ENCODE measurements at places on chromosomes 11 and 22.

DNA sequence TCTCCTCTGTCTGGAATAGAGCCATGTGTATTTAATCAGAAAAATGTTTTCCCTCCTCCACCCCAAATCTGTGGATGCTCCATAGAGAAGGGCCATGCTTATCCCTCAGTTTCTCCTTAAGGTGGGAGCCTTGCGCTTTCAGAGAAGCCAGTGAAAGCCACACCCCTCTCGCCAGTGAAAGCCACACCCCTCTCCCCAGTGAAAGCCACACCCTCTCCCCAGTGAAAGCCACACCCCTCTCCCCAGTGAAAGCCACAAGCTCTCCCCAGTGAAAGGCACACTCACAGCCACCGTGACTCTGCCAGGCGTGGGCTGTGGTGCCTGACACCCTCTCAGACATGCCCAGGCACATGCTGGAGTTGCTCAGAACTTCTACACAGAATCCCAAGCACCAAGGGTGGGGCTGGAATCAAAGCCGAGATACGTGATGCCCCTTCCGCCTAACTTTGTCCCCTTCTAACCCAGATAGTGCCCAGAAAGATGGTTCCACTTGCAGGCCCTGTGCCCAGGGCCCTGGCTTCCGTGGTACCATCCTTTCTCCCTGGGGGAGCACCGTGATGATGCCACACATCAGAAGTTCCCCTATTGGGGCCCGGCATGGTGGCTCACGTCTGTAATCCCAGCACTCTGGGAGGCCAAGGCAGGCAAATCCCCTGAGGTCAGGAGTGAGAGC is 16.5 kb upstream of the PRR5 start:
- peak; percentile 45 for DNase-seq

GRCh38 chr11:102322560-102322959 is 5.3 kb downstream of the BIRC3 start:
- no peak for DNase-seq

- no peak for DNase-seq
Measured at GRCh38 chr22:28703436-28703835, 23.8 kb upstream of the TTC28 start.

- DNase-seq, result peak; percentile 71
Measured at GRCh38 chr11:101862391-101863233, 52.2 kb upstream of the CEP126 start.

- DNase-seq, result peak; percentile 88
Measured at GRCh38 chr22:29380032-29380781, 8.2 kb downstream of the AP1B1 start.

GRCh38 chr11:84825106-84825660 is 802.0 kb downstream of the DLG2 start:
- peak; percentile 34 for DNase-seq

GRCh38 chr11:47616726-47617416 is 22.7 kb upstream of the C1QTNF4 start:
- DNase-seq, result peak; percentile 46

DNA sequence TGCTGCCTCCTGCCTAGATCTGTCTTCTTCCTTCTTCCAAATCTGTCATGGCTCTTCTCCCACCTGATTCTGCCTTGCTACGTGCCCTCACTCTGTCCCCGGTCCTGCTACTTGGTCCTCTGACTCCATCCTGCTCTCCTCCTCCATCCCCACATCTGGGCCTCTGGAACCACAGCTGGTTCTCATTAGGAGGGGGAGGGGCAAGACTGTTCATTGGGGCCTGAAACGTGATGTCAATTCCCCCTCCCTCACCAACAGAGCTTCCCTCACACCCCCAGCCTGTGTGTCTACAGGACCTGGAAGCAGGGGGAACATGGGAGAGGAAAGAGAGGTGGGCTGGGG is 9.1 kb downstream of the DCHS1 start:
- no peak for DNase-seq

- DNase-seq, result no peak
Measured at GRCh38 chr11:27116684-27117083, 76.1 kb downstream of the BBOX1 start.

DNA sequence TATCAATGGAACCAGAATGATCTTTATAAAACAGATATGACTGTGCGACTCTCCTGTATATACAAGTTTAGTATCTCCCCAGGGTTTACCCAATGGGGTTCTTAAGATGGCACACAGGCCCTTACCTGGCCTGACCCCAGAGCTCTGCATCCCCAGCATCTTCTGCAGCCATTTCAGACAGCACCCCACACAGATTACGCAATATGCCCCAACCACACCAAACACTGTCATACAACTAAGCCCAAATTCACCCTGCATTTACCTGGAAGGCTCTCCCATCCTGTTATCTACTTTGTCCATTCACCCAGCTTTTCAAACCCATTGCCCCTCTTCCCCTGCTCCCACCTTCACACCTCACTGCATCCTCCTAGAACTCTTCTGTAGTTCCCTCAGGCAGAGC is 182.5 kb upstream of the API5 start:
- no peak for DNase-seq

DNA sequence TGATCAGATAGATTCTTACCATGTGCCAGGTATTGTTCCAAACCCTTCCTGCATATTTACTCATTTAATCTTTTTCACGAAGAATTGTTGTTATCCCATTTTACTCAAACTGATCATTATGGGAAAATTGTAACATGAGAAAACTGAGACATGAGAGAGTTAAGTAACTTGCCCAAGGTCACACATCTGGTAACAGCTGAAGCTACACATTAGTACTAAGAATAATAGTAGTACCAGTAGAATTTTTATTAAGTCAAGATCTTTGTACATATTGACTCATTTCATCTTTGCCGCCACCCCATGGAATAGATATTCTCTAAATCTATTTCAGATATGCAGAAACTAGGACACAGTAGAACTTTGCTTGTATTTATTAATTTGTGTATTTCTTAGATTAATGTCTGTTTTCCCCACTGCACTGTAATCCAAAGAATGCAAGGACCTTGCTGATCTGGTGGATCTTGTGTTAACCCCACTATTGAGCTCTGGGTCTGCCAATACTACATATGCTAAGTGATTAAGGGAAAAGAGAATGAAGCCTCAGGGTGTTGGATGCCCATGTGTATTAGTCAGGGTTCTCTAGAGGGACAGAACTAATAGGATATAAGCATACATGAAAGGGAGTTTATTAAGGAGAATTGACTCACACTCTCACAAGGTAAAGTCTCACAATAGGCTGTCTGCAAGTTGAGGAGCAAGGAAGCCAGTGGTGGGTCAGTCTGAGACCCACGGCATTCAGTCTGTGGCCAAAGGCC is 72.8 kb downstream of the PARVA start:
- peak; percentile 65 for DNase-seq

- DNase-seq, result peak; percentile 24
Measured at GRCh38 chr11:16843294-16843693, 104.8 kb downstream of the C11orf58 start.

DNA sequence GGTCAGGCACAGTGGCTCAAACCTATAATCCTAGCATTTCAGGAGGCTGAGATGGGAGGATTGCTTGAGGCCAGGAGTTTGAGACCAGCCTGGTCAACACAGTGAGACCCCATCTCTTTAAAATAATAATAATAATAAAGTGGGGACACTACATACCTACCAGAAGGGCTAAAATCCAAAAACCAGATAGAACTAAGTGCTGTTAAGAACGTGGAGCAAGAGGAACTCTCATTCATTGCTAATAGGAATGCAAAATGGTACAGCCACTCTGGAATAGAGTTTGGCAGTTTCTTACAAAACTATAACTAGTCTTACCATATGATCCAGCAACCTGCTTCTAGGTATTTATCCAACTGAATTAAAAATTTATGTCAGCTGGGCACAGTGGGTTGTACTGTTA is 9.6 kb downstream of the CKAP5 start:
- no peak for DNase-seq

- DNase-seq, result no peak
Measured at GRCh38 chr11:12469451-12469850, 92.1 kb downstream of the PARVA start.

- DNase-seq, result no peak
Measured at GRCh38 chr11:45852018-45852711, 4.9 kb downstream of the CRY2 start.

DNA sequence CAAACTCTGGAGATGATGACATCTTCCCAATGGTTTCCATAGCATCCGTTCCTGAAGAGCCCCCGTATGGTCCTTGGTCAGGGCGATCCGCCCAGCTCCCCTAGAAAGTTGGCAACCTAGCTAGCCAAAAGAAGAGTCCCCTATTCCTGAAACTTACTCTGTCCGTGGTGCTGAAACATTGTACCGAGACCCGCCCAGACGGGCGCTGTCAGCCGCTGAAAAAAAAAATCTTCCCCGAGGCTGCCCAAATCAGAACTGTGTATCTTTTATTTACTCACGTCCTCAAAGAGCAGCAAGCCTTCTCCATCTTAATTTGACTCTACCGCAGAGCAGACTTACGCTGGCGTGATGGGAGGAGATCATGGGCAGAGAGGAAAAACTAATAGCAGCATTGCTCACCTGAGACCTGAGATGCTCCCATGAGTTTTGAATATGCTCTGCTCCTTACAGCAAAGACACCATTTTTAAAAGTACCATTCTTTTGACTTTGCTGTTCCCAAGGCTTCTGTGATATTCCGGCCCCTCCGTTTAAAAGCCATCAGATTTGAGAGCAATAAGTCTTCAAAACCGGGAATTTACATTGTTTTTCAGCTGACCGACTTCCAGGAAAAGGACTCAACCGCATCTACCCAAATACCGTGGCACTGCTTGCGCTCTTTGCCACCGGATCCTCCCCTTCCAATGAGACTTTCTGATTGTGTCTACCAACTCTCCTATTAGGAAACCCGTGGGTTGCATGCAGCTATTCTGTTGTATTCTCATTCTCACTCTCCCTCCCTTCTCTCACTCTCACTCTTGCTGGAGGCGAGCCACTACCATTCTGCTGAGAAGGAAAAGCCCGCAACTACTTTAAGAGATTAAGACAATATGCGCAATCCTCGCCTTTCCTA is at the start of gene SLC17A6:
SLC17A6 (plus strand) TSS at position 786 of the 890 bp plus-strand sequence. CDS start 153 bp downstream, outside the sequence.
- DNase-seq, result peak; percentile 57

DNA sequence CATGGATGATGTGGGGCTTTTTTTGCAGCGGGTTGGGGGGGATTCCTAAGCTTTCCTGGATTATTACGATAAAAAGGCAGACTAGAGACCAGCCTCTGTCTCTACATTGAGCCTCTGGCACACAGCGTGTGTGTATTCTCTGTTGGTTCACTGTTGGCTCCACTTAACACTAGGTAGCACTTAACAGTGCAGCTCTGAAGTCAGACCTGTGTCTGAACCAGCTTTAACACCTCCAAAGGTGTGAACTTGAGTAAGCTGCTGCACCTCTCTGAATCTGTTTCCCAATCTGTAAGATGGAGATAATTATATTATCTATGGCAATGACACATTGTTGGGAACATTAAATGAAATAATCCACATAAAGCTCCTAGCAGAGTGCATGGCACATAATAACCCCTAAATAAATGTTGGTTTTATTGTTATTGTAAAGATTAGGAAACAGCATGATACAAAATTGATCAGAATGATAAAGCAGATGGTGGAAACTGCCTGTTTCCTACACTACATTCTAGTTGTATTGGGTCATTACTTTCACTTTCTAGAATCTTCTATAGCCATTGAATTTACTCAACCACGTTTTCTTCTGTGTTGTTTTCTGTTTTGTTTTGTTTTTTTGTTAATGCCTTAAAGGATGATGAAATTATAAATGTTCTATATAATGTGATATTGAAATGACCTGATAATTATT is 108.4 kb downstream of the ARL14EP start:
- DNase-seq, result no peak

- DNase-seq, result no peak
Measured at GRCh38 chr11:10580623-10581022, 12.2 kb upstream of the LYVE1 start.

DNA sequence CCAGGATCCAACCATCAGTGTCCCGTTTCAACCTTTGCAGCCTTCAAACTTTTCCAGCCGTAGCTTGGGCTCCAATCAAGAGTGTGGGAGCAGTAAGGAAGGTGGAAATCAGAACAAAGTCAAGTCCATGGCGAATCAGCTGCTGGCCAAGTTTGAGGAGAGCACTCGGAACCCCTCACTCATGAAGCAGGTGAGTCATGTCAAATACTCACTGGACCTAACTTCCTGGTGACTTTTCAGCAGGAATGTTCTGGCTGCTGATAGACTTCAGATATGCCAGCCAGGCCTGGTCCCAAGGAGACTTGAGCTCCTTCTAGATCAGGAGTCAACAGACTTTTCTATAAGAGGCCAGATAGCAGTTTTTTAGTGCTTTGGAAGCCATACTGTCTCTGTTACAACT is 129.0 kb downstream of the MICAL2 start:
- peak; percentile 66 for DNase-seq

DNA sequence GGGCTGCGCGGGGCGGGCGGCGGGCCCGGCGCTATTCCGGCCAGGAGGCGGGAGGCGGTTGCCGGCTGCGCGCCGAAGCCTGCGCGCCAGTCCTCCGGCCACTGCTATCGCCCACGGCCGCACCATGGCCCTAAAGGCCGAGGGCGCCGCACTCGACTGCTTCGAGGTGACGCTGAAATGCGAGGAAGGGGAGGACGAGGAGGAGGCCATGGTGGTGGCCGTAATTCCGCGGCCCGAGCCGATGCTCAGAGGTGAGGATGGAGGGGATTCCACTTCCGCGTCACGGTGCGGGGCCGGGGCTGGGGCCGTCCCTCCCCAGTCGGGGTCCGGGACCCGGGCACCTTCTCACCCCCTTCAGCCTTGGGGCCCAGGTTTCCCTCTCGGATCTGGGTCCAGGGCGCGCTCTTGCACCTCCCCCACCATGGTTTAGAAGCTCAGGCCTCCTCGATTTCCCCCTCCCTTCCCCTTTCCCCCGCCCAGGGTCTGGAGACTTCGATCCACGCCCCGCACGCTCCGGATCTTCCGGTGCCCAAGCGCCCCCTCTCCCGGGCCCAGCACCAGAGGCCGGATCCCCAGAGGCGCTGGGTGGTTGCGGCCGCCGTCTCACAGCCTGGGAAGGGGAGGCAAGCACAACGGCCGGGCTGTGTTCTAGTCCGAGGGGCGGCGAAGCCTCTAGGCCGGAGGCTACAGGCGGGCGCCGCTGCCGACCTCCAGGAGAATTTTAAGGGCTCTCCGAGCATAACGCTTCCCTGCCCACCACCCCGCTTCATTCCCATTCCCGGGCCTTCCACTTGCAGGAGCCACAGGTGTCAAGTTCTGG is 517 bp downstream of the SPINDOC start:
- peak; percentile 49 for DNase-seq

- DNase-seq, result no peak
Measured at GRCh38 chr22:19709063-19709769, 5.1 kb upstream of the SEPTIN5 start.

DNA sequence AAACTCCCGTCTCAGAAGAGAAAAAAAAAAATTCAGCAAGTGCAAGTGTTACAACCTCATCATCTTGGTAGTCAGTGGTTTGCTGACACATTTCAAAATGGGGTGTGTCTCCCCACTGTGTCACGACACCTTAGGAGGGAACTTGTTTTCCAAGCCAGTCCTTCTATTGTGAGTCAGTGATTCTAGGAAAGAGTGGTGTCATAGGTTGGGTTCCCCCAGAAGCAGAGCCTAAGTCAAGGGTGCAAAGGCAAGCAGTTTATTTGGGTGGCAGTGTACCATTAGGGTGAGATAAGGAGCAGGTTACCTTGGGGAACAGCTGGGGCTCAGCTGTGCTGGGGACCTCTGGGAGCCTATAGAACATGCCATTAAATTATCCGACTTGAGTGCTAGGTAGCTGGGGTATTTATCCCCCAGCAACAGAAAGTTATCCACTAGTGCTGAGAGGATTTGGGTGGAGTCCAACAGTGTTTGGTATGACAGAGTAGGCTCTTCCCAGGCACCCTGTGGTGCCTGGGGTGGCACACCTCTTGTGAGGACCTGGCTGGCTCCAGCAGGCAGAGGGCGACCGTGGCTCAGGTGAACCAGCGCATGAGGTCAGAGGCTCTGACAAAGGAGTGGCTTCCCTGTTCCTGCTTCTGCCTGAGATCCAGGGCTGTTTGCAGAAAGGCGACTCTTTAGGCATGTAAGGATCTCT is 41.7 kb downstream of the KIAA1671 start:
- DNase-seq, result peak; percentile 70

- no peak for DNase-seq
Measured at GRCh38 chr11:45436966-45437365, 150.8 kb upstream of the SYT13 start.
